Endothelial cell (in vitro differentiated cells): ENCODE measurements at places on chromosomes 13 and 19.
A peak's percentile ranks its signal among the peaks of the same experiment; 100 is the strongest.

- DNase-seq, result no peak
Observed at GRCh38 chr19:24074720-24075454, 12.1 kb upstream of the ZNF254 start.

- DNase-seq, result no peak
Observed at GRCh38 chr13:92717857-92718256, 508.8 kb upstream of the GPC6 start.

GRCh38 chr19:10004617-10005016 is 5.7 kb downstream of the COL5A3 start:
- DNase-seq, result no peak

GRCh38 chr19:4472174-4472974 is at the start of gene HDGFL2:
Gene HDGFL2, plus strand, starts transcription at chr19:4472297. Its CDS starts 54 bp downstream, at chr19:4472351.
- no peak for DNase-seq

- no peak for DNase-seq
Observed at GRCh38 chr13:79724348-79725103, 243.6 kb downstream of the NDFIP2 start.

DNA sequence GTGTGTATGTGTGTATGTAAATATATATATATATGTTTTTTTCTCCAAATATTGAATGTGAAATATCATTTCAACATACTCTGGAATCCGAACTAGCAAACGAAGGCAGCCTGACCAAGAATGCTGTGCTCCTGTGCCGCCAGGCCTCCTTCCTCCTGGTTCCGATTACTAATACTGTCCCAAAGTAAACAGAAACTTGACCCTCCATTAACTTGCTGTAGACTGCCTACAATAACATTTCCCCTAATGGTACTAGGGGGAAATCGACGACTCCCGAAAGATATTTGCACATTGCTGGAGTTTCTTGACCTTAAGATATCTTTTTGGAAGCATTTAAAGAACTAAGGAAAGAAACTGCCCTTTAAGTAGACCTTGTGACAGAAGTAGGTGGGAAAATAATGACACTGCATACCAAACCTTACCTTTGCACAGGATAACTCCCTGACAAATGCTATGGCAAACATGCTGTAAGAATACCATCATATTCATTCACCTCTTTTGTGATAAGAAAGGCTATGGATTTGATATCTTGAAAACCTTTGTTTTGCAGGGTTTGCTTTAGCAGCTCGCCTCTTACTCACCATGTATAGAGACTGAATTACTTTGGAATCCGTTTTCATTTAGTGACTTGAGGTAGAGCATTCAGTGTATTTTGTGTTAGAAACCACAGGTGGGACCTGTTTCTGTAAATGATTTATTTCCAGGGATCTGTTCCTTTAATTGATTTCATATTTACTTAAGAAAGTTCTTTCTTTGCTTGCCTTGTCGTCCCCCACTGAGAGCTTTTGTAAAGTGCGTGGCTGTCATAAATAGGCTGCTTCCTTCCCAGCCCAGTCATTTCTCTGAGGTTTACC is 80.1 kb downstream of the KLF5 start:
- no peak for DNase-seq

DNA sequence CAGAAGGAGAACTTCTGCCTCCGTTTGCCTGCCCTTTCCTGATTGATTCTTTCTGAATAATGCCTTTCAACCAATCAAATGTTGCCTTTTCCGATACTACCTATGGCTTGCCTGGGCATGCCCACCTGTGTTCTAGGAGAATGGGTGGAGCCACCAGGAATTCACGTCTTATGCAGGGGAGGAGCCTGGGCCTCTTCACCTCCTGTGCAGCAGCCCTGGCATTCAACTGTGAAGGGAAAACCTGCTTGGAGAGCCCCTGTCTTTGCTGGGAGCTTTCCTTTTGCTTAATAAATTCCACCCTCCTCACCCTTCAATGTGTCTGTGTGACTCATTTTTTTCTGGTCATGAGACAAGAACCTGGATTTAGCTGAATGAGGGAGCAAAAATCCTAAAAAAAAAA is 730.7 kb downstream of the UQCRFS1 start:
- DNase-seq, result no peak

GRCh38 chr13:97853550-97853949 is 99.9 kb upstream of the IPO5 start:
- no peak for DNase-seq

- no peak for DNase-seq
Observed at GRCh38 chr13:110942248-110942981, 27.5 kb upstream of the ANKRD10 start.

GRCh38 chr19:29967623-29968022 is 25.6 kb downstream of the URI1 start:
- DNase-seq, result no peak

GRCh38 chr19:29855087-29855486 is 43.3 kb downstream of the CCNE1 start:
- no peak for DNase-seq

DNA sequence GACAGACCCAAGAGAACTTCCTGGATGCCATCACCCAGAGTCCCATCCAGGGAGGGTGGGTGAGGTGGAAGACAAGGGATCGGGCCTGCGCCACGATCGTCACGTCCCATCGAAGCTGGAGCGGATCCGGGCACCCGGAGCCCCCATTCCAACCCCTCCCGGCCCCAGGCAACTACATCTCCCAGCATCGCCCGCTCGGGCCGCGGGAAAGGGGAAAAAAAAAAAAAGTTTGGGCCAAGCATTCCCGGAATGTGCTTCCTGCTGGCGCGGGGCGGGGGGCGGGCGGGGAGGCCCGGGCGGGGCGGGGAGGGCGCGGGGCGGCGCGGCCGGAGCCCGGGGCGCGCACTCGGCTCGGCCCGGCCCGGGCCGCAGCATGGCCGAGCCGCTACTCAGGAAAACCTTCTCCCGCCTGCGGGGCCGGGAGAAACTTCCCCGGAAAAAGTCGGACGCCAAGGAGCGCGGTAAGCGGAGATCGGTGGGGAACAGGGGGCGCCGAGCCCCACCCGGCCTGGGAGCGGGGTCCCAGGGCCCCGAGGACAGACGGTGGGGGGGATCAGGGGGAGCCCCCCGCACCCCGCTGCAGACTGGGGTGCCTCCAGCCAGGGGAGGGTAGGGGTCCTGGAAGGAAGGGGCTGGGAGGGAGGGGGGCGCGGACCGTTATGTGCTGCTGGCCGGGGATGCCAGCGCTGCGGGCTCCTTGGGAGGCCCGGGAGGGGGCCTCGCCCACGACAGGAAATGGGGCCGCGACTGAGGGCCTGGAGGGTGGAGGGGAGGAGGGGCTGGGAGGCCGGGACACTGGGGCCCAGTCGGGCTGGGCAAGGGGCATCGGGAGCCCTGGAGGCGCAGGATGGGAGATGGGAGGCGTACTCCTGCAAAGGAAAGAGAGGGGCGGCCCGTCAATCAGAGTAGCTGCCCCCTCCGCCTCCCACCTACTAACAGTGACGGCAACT is at the start of gene SYDE1:
SYDE1 (plus strand) TSS at position 341 of the 950 bp plus-strand sequence; CDS start at position 374, 33 bp downstream.
- DNase-seq, result peak; percentile 66

- no peak for DNase-seq
Observed at GRCh38 chr19:53958168-53958571, 4.6 kb upstream of the CACNG8 start.

DNA sequence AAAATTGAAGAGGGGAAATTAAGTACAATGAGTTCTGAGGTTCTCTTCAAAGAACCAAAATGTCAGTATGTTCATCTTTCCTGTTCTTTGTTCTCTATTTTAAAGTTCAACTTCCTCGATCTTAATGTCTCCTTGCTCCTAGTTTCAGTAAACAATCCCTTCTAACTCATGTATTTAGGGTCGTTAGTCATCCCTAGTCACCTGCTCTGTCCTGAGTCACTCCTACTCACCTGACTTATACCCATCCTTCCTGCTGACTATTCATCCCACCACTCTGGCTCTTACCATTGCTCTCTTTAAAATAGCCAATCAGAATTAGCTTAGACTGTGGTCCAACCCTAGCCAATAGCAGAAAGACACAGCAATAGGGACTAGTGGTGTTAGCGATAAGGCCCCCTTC is 24.3 kb downstream of the ZNF90 start:
- DNase-seq, result no peak

GRCh38 chr13:111322916-111323331 is 2.5 kb downstream of the TEX29 start:
- DNase-seq, result no peak

GRCh38 chr13:58059624-58060023 is 428.1 kb downstream of the PCDH17 start:
- DNase-seq, result no peak

GRCh38 chr13:96238241-96238640 is 148.3 kb downstream of the HS6ST3 start:
- DNase-seq, result no peak

DNA sequence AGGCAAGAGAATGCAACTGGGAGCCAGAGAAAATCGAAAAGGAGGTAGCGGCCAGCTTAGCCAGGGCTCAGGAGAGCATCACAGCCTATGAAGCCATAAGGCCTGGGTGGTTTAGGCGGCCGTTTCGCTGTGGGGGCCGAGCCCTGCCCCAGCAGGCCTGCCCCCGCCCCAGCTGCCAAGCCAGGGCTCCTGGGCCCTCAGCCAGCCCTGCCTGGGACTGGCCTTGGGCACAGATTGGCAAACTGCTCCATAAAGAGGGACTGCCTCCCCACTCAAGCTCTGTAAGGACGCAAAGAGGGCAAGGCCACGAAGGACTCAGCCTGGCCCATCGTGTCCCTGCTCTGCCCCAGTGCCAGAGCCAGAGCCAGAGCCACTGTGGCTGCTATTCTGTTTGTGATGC is 10.2 kb downstream of the ZNF653 start:
- no peak for DNase-seq

GRCh38 chr19:15236886-15237285 is 4.6 kb upstream of the EPHX3 start:
- DNase-seq, result no peak

DNA sequence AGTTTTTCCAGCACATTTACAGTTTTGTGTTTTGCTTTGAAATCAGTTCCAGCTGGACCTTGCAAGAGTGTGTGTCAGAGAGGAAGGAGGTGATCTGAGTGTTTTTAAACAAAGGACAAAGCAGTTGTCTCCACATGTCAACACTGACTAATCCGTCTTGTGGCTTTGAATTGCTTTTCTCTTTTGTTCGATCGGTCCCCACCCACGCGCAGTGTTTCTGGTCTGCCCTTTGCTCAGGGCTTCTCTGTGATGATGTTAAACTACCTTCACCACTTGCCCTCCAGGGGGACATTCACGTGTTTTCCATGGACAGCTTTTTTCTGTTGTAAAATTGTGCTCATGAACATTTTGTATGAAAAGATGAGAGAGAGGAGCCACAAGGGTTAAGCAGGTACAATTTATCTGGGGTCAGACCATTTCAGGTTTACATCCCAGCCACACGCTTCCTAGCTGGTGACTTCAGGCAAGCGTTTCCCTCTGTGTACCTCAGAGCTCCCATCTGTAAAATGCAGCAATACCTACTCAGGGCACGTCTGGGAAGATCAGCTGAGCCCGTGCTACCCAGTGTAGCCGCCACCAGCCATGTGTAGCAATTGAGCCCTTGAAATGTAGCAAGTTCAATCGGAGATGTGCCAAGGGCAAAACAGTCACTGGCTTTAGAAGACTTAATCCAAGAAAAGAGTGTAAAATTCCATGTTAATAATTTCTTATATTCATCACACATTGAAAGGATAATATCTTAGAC is 13.5 kb upstream of the PLA2G4C start:
- DNase-seq, result no peak

GRCh38 chr13:99263126-99263785 is 5.1 kb upstream of the GPR18 start:
- DNase-seq, result no peak

GRCh38 chr13:94394723-94395122 is 84.8 kb downstream of the DCT start:
- no peak for DNase-seq

DNA sequence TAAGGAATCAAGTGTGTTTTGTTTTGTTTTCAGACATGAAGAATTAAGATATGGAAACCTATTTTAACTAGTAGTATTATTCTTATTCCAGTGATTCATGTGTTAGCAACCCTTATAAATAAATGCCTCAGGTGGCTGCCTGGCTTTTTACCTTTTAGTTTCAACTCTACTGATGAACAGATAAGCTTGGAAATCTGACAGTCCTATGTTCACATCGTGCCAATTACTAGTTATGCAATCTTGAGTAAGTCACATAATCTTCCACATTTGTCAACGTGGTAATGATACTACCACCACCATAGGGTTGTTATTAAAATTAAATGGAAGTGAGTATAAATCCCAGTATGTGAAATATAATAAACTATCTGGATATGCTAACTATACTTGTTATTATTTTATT is 64.3 kb downstream of the TBC1D4 start:
- DNase-seq, result no peak

- DNase-seq, result no peak
Observed at GRCh38 chr19:13770013-13770635, 4.1 kb upstream of the C19orf53 start.

- no peak for DNase-seq
Observed at GRCh38 chr19:41031916-41032315, 40.8 kb downstream of the CYP2B6 start.

DNA sequence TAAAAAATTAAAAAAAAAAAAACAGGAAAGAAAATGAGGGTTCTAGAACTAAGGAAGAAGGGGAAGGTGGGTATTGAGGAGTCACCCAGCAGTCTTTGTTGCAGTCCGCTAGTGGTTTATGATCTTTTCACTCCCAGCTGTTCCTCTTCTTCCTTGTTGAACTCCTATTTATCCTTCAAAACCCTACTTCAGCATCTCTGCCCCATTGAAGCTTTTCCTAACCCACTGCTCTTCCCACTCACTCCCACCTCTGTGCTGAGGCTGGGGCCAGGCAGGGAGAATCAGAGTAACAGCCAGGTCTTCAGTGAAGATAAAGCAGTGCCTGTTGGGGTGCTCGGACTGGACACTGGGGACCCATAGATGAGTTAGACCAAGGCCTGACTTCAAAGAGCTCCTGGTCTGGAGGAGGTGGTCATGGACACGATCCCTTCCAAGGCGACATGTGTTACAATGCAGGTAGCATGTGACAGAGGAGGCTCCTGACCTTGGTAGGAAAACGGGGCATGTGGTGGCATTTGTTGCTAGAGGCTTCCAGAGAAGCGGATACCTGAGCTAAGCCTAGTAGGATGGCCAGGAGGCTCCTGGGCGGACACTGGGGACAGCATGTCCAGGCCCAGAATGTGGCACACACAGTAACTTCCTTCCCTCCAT is 11.4 kb downstream of the RUVBL2 start:
- no peak for DNase-seq

- DNase-seq, result no peak
Observed at GRCh38 chr19:43572171-43572588, 3.1 kb downstream of the XRCC1 start.

GRCh38 chr19:44002566-44003460 is at the start of gene ZNF230:
Gene ZNF230, plus strand, starts transcription at chr19:44002957. Its CDS starts 4,122 bp downstream, at chr19:44007079.
- DNase-seq, result peak; percentile 81

DNA sequence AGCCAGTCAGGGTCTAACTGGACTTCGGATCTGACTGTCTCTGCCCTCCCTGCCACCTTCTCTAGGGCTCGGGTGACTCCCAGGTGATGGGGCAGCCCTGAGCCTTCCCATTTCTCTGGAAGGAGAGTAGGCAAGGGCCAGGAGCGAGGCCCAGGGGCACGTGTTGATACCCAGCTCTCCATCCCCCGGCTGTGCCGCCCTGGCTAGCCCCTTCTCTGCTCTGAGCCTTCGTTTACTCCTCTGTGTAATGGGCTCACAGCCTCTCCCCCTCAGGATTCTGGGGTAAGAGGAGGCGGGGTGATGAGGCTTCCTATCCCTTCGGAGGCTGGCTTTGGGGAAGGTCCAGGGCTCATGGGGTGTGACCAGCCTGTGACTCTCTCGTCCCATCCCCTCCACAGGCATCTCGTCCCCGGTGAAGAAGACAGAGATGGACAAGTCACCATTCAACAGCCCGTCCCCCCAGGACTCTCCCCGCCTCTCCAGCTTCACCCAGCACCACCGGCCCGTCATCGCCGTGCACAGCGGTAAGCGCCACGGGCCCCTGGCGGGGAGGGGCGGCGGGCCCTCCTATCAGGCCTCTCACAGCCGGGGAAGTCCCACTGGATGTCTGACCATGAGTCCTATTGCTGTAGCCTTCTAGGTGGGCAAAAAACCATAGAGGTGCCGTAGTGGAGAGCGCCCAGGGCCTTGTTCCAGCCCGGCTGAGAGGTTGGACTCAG is 31.6 kb downstream of the SMIM24 start:
- DNase-seq, result no peak
